ENCODE measurements at places on chromosomes 3 and 15.

DNA sequence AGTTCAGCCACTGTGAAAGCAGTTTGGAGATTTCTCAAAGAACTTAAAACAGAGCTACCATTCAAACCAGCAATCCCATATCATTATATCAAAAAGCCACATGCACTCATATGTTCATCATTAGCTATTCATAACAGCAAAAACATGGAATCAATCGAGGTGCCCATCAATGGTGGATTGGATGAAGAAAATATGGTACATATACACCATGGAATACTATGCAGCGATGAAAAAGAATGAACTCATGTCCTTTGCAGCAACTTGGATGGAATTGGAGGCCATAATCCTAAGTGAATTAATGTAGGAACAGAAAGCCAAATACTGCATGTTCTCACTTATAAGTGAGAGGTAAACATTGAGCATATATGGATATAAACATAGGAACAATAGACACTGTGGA, 32.1 kb downstream of the IMPG2 start:
- no peak for DNase-seq

- DNase-seq = no peak
These were observed 175.6 kb downstream of the MTHFS start for GRCh38 chr15:79721256-79721655.

DNA sequence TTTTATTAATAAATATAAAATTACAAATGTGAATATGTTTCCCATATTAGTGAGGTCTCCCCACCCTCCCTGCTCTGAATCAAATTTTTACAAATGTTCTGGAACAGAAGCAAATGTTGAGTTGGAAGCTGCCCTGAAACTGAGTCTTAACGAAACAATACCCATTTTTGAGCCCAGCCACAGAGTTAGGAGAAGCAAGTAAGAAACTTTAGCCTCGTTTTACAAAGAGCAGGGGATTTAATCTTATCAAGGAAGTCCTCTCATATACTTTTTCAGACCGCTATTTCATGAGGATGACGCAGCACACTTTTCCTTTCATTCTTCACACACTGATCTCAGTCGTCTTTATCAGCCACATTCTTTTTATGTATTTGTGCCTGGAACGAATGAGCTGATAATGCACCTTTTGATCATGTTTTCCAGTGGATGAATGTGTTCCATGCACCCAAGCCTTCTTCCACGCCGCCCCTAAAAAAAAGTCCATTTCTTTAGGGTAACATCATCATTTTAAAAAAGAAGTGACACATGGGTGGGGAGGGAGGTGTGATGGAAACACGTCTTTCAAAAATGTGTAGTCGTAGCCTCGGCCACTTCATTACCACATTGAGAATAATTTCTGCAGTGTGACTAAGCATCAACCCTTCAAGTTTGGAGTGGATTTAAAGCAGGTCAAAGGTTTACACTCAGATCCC, 48.1 kb downstream of the SETMAR start:
- DNase-seq = no peak

DNA sequence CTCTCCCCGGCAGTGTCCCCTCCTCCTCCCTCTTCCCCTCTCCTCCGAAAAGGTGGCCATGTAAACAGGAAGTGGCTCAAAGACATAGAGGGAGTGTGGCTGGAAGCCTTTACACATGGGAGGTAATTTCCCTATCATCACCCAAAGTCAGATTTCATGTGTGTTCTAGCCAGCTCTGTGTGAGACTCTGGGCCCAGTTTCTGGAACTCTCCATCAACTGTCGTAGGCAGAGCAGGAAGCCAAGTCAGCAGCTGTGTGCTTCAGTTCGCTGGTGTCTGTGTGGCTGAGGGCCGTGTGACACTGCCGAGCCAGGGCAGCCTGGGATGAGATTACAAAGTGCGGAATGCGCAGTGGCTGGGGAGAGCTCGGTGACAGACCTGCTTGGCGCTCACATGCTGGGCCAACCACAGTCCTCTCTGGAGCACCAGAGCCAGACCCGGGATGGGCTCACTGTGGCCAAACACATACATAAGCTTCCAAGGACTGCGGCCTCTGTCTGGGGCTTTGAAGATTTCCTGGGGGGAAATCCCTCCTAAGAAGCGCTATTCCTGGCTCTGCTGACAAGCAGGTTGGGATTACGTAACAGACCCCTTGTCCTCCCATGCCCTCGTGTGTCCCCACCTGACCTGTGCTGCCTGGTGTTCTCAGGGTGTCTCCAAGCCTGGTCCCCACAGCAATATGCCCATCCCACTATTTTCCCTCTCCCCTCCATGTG, 50.7 kb downstream of the UMPS start:
- DNase-seq = no peak

- DNase-seq = no peak
These were observed 16.2 kb downstream of the SLC6A6 start for GRCh38 chr3:14418296-14419250.

GRCh38 chr3:106337116-106337515, 468.3 kb upstream of the CBLB start:
- DNase-seq = no peak

- DNase-seq = no peak
These were observed 130.5 kb upstream of the NR2E3 start for GRCh38 chr15:71679793-71680353.

DNA sequence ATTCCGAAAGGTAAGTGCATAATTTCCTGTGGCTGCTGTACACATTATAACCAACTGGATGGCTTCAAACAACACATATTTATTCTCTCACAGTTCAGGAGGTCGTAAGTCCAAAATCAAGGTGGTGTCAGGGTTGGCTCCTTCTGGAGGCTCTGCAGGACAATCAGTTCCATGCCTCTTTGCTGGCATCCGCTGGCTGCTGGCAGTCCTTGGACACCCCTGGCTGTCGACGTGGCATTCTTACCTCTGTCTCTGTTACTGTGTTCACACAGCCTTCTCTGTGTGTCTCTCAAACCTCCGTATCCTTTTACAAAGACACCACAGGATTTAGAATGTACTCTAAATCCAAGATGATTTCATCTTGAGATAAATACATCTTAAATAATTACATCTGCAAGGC, 398.8 kb upstream of the ATP10A start:
- DNase-seq = no peak

DNA sequence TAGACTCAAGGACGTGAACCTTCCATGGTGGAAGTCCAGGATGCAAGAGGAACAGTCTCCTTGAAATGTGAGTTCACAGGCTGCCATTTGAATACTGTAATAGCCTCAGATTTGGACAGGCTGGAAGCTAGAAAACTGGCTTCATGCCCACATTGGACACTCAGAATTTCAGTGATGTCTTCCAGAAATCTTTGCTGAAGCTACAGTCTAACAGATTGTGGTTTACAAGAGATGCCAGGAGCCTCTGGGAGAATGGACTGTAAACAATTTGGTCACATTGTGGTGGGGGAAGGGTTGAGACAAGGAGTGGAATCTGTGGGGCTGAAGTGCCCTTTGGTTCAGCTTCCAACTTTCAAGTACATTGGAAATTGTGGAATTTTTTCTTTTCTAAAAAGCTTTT, 252.0 kb upstream of the PROK2 start:
- no peak for DNase-seq

DNA sequence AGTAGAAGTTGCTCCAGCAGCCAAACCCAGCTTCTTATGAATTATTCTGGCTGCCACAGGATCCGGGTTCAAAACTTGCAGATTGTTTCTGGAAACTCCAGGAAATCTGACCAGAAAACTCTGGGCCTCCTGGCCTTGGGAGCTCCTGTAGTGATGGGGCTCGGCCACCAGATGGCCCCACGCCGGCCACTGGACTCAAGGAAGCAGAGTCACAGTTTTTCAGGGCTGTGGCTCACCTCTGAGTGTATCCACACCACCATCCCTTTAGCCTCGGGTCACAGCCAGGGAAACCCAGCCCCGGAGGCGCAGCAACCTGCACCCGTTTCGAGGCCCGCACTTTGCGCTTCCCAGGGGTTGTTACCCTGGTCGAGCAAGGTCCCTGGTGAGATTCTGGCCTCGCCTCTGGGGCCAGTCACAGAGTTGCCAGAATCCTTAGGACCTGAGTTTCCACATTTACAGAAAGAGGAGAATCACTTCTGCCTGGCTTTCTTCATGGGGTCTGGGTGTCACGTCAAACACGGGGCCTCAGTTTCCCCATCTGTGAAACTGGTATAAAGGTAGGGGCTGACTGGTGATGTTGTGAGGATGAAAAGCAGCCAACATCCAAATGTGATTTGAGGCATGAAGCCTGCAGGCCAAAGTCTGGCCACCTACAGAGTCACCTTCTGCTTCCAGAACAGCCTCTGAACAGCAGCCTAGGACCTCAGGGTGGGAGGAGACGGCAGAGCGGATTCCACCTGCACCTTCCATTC, 53.5 kb upstream of the LCTL start:
- peak; percentile 41 for DNase-seq

- no peak for DNase-seq
These were observed 45.3 kb downstream of the ACAP2 start for GRCh38 chr3:195397524-195397923.

DNA sequence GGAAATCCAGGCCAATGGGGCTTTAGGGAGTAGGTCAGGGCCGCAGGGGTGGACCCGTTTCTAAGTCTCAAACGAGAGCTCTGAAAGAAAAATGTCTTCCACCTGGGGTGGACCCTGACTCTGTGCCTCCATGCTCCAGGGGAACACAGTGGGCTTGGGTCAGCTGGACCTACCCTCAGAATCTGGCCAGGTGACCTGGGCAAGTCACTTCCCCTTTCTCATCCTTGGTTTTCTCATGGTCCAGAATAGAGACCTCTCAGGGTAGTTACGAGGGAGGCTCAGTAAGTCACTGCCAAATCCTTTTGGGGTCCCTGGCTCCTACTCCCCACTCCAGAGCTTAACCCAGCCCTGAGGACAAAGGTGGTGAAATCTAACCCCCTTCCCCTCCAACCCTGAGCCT, 25.8 kb downstream of the EFCAB12 start:
- no peak for DNase-seq

DNA sequence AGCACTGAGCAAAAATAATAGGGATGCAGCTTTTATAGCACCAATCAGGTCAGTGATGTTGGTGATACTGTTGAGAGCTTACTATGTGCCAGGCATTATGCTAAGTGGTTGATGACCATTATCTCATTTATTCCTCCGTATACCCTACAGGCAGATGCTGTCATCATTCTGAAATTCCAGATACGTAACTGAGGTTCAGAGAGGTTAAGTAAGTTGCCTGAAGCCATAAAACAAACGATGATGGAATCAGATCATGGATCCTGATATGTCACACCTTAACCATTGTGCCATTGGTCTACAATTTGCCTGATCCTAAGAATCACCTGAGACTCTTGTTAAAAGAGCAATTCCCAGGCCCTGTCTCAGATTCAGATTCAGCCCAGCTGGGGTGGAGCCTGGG, 49.5 kb downstream of the ST6GAL1 start:
- DNase-seq = no peak

GRCh38 chr3:194985031-194985578, 285.9 kb downstream of the XXYLT1 start:
- DNase-seq = peak; percentile 34

DNA sequence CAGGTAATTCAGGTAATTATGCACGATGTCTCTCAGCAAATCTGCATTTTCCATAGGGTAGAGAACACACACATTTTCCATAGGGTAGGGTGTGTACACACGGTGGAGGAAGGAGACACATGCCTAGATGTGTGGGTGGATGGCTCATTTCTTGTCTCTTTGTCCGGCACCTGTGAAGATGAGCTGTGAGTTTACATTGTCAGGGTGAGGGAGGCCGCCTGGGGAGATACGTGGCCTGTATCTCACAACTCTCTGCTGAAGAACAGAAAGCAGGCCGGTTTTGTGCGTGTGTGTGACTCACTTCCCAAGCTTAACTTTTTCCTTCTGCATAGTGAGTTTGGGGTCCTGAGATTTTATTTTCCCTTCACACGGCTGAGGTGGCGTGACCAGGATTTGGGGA, 60.3 kb downstream of the SLC6A6 start:
- DNase-seq = no peak

DNA sequence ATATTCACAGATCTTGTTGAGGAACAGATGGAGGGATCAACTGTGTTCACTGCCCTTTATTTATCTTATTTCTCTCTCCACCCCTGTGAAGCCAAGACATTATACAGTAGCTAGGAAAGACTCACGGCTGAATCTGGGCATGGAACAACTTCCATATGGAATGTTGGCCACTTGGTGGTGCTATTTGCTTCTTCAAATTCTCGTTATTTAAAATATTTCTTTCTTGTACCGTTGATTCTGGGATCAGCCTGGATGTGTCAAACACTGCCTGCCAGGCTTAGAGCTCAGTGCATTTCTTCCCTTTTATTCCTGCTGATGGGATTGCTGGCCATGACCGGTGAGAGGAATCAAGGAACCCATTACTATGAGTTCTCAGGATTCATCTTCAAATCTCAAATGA, 17.5 kb upstream of the GASK1A start:
- peak; percentile 28 for DNase-seq

DNA sequence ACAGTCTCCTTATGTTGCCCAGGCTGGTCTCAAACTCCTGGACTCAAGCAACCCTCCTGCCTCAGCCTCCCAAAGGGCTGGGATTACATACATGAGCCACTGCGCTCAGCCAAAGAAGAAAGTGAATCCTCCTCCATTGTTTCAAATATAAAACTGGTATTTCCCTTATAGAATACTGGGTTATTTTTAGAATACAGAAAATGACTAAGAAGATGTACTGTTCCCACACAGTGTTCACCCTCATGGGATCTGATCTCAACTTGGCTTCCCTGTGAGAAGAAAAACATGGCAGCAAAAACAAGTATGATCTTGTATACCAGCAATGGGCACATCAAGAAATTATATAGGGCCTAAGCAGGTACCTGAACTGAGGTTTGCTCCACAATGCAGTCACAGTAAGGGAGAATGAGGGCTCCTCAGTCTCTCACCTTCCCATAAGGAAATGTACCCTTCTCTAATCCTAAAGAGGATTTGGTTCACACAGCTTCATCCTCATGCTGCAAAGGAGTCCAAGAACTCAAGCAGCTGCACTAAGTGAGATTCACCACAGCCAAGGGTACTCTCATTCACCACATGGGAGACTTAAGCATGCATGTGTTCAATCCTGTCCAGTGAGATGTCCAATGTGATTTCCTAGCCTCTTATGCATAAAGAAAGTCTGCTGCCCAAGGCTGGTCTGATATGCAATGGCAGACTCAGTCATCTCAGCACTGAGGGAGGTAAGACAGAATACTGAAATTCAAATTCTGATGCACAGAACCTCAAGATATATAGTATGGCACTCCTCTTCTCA, 25.8 kb downstream of the USP4 start:
- peak; percentile 14 for DNase-seq

DNA sequence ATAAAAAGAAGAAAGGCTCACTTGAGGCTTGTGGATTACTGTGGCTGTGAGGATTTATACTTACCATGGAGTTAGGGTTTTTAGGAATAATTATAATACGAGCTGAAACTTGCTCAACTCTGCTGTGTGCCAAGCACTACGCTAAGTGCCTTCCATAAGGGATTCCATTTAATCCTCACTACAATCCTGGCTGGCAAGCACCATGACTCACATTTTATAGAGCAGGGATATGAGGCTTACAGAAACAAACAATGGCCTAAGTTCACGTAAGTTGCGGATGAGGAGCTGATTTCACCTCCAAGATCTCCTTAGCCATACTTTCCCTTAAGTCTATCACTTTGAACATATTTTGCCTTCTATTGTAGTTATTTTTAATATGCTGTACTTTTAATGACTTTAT, 43.9 kb upstream of the ARL8B start:
- DNase-seq = peak; percentile 36

- DNase-seq = no peak
These were observed 30.6 kb downstream of the POLG start for GRCh38 chr15:89303986-89304385.

- no peak for DNase-seq
These were observed 352 bp upstream of the TMF1 start for GRCh38 chr3:69052472-69052898.
